ENCODE measurements at places on chromosomes 7 and 10.

DNA sequence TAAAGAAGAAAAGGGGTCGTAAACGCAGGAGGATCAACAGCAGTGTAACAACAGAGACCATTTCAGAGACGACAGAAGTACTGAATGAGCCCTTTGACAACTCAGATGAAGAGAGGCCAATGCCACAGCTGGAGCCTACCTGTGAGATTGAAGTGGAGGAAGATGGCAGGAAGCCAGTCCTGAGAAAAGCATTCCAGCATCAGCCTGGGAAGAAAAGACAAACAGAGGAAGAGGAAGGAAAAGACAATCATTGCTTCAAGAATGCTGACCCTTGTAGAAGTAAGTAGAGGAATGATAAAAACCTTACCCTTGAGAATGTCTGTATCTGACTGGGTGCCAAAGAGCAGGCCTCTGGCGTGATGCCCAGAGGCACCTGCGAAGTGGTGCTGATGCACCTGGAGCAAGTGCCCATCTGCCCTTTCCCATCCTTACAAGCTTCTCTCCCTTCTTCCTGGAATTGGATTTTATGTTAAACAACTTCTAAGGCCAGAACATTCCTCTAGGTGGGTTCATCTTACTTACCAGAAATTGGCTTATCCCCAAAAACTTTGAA is 86.4 kb upstream of the SAMD8 start:
- no peak for DNase-seq

- no peak for DNase-seq
Measured at GRCh38 chr10:111211706-111212105, 134.9 kb downstream of the ADRA2A start.

GRCh38 chr7:153065051-153065450 is 305.5 kb downstream of the ACTR3B start:
- DNase-seq = no peak

GRCh38 chr7:637826-638225 is 88.7 kb upstream of the DNAAF5 start:
- no peak for DNase-seq

DNA sequence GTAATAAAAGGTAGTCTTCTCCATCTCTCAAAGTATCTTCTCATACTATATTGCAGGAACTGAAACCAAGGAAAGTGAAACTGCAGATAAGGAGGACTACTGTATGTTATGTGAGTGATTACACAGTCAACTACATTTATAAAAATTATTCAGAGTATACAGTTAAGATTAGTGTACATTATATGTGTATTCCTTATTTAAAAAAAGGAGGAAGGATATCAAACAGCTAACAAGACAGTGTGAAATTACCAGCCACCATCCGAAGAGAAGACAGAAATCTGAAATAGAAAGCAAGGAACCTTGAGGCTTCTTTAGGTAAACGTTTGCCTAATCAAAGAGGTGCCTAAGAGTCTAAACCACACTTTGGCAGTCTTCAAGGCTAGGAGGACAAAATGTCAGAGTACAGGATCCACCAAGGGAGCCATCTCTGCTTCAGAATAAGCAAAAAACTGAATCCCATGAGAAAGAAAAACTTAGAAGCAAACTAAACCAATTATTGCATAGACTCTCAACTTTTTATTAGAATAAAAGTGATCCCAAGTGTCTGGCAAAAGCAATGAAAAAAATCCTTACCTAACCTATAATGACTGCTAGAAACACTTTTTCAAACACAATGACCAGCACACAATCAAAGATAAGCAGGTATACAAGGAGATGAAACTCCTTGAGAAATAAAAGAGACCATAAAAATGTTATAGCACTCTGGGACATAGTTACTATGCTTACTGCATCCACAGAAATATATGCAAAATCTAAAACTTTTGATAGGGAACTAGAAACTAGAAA is 6.4 kb downstream of the USP6NL start:
- no peak for DNase-seq

GRCh38 chr7:2978408-2978807 is 65.3 kb downstream of the CARD11 start:
- peak; percentile 87 for DNase-seq

DNA sequence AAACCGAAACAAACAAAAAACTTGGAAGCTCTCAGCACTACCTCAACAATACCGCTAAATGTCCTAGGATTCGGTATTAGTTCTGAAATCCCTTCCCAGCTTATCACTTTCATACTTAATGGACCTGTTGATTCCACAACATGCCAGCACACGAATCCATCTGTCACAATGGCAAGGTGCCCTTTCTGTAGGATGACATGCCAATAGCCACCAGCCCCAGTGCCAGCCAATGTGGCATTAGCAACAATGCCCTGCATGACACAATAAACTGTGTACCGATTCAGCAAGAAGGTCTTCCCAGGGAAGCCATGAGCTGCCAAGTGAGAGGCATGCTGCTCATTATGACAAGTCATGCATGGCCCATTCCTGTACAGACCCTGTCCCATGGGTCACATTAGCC is 35.6 kb upstream of the CHCHD3 start:
- DNase-seq = no peak

DNA sequence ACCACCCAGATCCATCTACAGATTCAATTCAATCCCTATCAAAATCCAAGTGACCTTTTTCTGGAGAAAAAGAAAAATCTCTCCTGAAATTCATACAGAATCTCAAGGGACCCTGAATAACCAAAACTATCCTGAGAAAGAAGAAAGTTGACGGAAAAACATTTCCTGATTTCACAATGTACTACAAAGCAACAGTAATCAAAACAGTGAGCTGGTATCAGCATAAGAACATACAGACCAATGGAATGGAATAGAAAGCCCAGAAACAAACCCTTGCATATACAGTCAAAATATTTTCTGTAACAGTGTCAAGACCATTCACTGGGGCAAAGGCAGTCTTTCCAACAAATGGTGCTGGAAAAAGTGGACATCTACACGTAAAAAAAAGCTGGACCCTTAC is 89.9 kb downstream of the JMJD1C start:
- DNase-seq = no peak

- DNase-seq = no peak
Measured at GRCh38 chr10:23155169-23155568, 36.9 kb upstream of the PTF1A start.

DNA sequence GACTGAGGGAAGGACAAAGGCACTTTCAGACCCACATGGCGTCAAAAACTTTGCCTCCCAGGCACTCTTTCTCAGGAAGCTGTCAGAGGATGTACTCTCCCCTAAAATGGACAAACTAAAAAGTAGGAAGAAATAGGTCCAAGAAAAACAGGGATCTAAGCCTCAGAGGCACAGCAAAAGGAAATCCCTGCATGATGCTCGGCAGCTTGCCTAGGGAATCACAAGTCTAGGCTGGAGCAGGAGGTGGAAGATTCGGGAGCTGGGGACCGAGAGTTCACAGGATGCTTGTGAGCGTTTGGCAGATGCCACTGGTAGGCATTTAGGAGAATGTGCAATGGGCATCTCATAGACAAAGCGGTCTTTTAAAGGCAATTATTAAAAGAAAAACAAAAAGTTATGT is 60.8 kb downstream of the ATXN7L1 start:
- DNase-seq = no peak

DNA sequence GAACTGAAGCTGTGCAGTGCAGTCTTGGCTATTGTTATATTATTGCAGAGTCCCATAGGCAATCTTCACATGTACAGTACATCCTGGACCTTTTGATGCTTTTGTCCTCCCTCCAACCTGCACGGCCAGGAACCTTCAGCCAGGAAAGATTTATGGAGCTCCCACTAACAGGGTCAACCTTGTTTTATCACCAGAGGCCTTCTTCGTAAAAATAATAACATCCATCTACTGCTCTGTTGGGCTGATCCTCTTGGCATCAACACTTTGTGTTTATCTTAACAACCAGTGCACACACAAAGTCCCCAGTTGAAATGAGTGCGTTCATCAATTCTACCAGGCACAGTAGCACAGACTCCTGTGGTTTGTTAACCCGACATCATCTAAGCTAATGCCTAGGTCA is 72.4 kb downstream of the AGMO start:
- no peak for DNase-seq

GRCh38 chr7:155921086-155921803 is 109.0 kb upstream of the SHH start:
- DNase-seq = no peak

- no peak for DNase-seq
Measured at GRCh38 chr10:8187171-8187666, 132.7 kb downstream of the GATA3 start.

DNA sequence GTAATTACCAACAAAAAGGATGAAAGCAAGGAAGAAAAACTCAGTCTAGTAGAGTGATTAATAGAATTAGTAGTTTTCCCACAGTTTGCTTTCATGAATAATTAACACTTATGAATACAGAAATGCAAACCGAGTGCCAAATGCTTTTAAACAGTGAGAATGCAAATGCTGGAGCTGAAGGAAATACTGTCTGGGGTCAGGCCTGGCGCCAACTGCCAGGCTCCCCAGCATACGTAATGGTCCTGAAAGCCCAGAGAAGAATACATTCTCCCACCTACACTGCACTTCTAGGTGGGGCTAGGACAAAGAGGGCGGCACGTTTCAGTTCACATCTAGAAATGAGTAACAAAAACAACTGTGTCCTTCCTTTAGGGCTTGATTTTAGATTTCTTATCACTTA is 30.0 kb downstream of the GLUD1 start:
- no peak for DNase-seq

DNA sequence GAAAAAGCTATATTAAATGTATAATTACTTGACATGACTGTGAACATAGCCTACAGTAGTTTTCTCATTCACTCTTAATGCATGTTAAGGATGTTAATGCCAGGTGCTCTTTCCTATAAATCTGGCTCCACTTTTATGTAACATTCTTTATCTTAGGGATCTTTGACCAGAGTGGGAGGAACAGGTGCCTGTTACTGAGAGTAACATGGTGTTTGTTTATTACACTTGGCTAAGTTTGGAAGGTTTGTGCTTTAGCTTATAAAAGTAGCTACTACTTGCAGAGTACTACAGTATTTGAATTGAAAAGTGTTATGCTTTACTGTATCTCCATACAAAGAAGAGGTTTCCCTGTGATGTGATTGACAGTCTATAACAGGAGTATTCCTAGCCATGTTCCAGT is 183.4 kb downstream of the DYNC1I1 start:
- DNase-seq = no peak

GRCh38 chr7:91079487-91079886 is 184.7 kb upstream of the FZD1 start:
- no peak for DNase-seq

GRCh38 chr7:118182593-118183427 is 1.2 kb upstream of the LSM8 start:
- DNase-seq = peak; percentile 23

DNA sequence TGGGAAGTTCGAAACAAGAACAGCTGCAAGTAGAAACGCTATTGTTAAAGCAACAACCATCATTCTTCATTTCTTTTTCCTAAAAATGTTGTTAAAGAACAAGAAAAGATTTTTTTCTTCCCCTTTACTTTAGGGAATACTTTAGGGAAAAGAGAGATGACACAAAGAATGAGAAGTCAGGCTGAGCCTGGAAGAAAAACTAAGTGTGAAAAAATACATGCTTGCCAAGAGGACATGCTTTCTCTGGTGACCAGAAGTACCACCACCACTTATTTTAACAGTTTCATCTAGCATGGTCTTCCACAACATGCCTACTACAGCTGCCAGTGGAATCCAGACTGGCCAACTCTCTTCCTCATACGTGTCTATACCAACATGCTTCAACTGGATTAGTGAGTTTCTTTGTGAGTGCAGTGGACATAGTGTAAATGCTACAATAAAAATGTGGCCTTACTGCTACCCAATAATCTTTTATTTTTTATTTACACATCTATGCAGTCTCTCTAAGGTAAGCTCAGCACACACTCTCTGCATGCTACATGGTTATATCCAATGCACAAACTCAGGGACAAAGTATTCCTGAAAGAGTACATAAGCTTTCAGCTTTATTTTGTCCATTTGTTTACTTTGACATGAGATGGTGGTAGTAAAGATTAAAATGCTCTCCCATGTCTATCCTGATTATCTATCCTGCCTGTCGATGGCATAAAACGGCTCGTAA is 196.2 kb downstream of the TAX1BP1 start:
- DNase-seq = no peak

DNA sequence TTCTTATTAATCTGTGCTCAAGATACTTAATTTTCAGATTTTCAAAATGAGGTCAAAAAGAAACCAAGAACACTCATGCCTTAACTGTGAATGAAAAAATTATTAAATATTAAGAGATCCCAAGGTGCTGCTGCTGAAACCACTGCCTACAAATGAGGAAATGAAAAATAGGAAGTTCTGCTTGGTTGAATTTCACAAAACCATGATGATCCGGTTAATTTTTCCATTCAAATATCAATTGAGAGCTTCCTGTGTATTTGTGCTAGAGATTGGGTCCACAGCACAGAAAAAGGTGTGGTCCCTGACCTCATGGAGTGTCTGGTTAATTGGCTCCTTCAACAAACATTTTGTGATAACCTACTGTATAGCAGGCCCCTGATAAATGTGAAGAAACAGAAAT is 132.7 kb upstream of the YAE1 start:
- DNase-seq = no peak

GRCh38 chr7:157522954-157523353 is 186.2 kb downstream of the DNAJB6 start:
- DNase-seq = no peak

DNA sequence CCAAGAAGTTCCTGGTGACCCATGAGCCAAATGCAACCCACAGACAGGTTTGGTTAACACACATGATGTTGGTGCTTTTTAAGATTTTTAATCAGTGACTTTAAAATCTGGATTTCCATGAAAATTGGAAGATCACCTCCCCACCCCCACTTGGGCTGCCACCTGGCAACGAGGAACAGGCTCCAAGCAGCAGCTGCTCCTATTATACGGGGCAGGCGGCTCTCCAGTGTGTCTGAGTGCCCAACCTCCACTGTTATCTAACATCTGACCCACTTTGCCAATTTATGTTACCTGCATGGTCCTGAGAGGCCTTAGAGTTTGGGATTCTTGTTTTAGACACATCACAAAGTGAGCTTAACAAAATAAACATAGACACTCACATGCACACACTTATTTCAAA is 56.4 kb downstream of the SGMS1 start:
- no peak for DNase-seq

GRCh38 chr10:91061187-91061586 is 140.3 kb upstream of the ANKRD1 start:
- DNase-seq = no peak

- no peak for DNase-seq
Measured at GRCh38 chr10:120998251-120998650, 147.1 kb downstream of the WDR11 start.

- DNase-seq = no peak
Measured at GRCh38 chr10:103761075-103761920, 94.1 kb downstream of the SH3PXD2A start.

DNA sequence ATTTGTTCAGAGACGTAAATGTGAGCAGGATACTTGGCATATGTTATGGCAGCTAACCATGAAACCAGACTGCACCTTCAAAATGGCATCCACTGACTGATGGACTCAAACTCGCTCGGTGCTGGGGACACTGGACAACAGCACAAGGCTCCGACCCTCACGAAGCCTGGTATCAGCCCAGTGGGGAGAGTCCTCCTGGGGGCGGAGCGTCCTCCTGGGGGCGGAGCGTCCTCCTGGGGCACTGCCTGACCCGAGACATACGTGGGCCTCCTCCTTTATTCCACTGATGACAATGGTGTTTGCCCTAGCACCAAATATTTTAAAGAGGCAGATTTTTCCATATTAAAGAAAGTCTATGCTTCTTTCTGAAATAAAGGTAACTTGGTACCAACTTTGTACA is 39.5 kb downstream of the ESYT2 start:
- no peak for DNase-seq

Data from CD4-positive, alpha-beta T cell treated with Interleukin-6 for 4 hours (primary cell).